Stomach (tissue), 19 donors: ENCODE measurements at places on chromosomes 11 and 22.
A peak's percentile ranks its signal among the peaks of the same experiment; 100 is the strongest.

- peaks cover 56% of the 10 kb centered on the region for H3K4me1 ChIP-seq
- H3K4me3 ChIP-seq = peak within 1 kb of the TSS; percentile 95
- H3K27me3 ChIP-seq = no peaks in the 10 kb centered on the region
- peak; percentile 31 for DNase-seq
- peak within 1 kb of the TSS; percentile 98 for H3K27ac ChIP-seq
These were observed at the start of gene GUCD1 for GRCh38 chr22:24554313-24555164. GUCD1 (minus strand) TSS chr22:24555138; CDS start chr22:24554991, 147 bp downstream.

- H3K4me1 ChIP-seq = peaks cover 69% of the 10 kb centered on the region
- no peak overlapping the region for H3K4me3 ChIP-seq
- H3K27me3 ChIP-seq = no peaks in the 10 kb centered on the region
- no peak for DNase-seq
These were observed 12.0 kb downstream of the KMT2A start for GRCh38 chr11:118448294-118448693.

- H3K4me1 ChIP-seq = peaks cover 79% of the 10 kb centered on the region
- H3K36me3 ChIP-seq = peaks cover 12% of the 10 kb centered on the region
- DNase-seq = peak; percentile 87
- peak overlapping the region; percentile 85 for H3K27ac ChIP-seq
These were observed 19.4 kb downstream of the EHF start for GRCh38 chr11:34640050-34640923.

- peaks cover 11% of the 10 kb centered on the region for H3K4me1 ChIP-seq
- no peaks in the 10 kb centered on the region for H3K36me3 ChIP-seq
- DNase-seq = no peak
- no peak overlapping the region for H3K4me3 ChIP-seq
- no peaks in the 10 kb centered on the region for H3K27me3 ChIP-seq
These were observed 48.2 kb upstream of the SMCO4 start for GRCh38 chr11:93591247-93591898.
